GM12878 (cell line): ENCODE measurements at places on chromosomes 3 and 15.
A peak's percentile ranks its signal among the peaks of the same experiment; 100 is the strongest.

- no peak for DNase-seq
Observed at GRCh38 chr15:73051391-73051806, 864 bp upstream of the NEO1 start.

DNA sequence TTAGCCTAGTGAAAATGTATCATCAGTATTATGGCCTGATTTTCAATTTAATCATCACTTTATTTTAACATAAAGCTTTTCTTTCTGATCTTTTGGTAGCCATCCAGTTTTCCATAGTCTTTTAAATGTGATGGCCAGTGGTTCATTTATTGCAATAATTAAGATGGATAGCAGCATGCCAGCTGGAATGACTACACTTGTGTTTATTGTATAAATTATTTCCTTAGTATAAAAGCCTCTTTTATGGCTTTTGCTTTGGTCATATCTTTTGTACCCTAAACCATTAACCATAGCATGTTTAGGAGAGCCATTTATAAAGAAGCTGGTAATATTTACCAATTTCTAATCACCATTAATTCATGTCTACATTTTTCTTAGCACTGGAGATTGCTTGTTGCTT lies 31.7 kb downstream of the ALCAM start:
- DNase-seq, result no peak

DNA sequence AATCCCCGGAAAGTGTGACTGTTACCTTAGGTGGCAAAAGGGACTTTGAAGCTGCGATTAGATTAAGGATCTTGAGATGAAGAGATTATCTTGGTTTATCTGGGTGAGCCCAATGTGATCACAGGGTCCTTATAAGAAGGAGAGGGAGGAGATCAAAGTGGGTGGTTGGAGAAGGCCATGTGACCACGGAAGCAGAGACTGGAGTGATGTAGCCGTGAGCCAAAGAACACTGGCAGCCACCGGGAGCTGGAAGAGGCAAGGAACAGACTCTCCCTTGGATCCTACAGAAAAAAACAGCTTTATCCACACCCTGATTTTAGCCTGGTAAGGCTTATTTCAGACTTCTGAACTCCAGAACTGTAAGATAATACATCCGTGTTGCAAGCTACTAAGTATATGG lies 29.9 kb downstream of the CRABP1 start:
- DNase-seq, result no peak

DNA sequence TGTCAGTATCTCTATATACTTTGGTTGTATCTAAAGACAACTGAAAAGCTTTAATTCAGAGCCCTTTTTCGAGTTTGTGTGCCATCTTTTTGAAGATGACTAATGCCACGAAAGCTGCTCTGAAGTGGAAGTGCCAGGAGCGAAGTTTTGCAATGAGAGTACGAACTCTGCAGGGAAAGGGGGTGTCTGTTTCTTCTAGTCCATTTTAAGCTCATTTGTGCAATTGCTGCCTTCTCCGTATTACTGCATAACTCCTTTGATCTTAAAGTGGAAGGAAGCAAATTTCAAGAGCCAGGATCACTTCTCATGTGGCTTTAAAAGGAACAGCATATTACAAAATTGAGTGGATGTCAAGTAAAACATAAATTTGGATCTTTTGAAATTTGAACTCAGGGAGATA lies 245.3 kb downstream of the FEZF2 start:
- DNase-seq, result no peak

DNA sequence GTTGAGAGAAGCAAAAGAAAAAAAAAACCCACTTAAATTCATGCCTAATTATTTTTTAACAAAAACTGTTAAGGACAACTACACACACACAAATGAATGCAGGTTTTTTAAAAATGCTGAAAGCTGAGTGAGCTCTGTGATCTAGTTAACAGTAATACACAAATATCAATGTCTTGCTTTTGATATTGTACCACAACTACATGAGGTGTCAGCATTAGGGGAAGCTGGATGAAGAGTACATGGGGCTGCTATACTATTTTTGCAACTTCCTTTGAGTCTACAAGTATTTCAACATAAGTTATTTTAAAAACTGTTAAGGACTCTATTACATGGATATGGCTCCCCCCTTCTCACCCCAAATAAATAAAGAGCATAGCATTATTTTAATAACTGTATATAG lies 44.7 kb downstream of the SUCLG2 start:
- DNase-seq, result no peak

DNA sequence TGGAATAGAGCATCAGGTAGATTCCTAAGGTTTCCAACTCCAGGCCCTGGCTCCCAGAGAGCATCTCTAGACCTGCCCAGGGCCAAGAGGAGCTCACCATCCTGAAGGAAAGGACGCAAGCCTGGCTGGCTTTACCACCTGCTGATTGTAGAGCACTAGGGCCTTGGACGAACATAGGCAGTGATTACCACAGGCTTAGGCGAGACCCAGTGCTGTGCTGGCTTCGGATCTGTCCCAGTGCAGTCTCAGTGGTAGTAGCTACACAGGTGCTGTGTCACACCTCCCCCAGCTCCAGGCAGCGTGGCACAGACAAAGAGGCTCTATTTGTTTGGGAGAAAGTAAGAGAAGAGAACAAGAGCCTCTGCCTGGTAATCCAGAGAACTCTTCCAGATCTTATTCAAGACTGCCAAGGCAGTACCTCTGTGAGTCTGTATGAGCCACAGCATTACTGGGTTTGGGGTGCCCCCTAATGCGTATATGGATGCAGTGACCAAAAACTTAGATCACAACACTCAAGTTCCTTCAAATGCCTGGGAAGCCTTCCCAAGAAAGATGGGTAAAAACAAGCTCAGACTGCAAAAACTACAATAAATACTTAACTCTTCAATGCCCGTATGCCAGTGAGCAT lies 25.4 kb downstream of the ISG20 start:
- no peak for DNase-seq

DNA sequence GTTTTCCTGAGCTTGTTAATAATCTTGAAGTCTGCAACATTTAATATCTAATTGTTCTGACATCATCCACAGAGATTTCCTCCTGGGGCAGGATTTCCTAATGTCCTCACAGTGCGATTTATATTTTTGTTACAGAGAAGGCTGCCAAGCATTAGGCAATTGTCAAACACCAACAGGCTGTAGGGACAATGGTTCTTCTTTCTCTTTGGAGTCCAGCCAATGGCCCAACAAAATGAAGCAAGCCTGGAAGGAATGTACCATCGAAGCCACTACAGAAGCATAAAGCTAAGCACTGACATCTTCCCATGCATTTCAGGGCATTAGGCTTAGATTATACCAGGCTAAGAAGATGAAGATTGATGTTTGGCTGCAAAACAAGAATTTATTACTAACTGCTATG lies 173.0 kb upstream of the FRMD4B start:
- no peak for DNase-seq

DNA sequence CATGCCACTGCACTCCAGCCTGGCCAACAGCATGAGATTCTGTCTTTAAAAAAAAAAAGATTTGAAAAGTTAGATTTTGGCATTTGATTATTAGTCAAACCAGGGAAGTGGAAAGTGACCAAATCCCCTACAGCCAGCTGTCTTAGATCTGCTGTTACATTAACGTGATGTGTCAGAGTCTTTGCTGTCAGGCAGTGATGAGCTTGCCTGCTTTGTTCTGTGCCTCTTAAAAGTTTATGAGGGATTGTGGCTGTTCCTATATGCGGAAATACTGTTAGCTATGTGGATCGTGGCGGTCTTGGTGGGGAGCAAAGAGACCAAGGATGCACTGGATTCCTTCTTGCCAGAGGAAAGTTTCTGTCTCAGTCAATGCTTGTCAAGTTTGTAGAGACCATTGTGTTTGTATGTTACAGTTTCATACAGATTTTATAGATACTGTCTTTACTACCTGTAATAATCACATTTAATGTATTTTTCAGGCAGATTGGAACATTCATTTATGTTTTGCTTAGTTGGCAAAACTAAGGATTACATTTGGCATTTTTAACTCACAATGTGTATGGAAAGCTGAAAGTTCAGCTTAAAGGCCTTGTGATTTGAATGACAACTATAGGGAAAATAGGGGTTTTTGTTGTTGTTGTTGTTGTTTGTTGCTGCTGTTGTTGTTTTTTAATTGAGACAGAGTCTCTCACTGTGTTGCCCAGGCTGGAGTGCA lies 137.4 kb downstream of the VPS8 start:
- no peak for DNase-seq

- no peak for DNase-seq
Observed at GRCh38 chr3:49845694-49846093, 10.7 kb downstream of the TRAIP start.

GRCh38 chr3:47629770-47630169 lies 51.1 kb upstream of the CSPG5 start:
- no peak for DNase-seq

- no peak for DNase-seq
Observed at GRCh38 chr3:108322352-108322751, 26.0 kb downstream of the HHLA2 start.

- DNase-seq, result no peak
Observed at GRCh38 chr15:29972051-29972450, 110.7 kb upstream of the GOLGA8J start.

DNA sequence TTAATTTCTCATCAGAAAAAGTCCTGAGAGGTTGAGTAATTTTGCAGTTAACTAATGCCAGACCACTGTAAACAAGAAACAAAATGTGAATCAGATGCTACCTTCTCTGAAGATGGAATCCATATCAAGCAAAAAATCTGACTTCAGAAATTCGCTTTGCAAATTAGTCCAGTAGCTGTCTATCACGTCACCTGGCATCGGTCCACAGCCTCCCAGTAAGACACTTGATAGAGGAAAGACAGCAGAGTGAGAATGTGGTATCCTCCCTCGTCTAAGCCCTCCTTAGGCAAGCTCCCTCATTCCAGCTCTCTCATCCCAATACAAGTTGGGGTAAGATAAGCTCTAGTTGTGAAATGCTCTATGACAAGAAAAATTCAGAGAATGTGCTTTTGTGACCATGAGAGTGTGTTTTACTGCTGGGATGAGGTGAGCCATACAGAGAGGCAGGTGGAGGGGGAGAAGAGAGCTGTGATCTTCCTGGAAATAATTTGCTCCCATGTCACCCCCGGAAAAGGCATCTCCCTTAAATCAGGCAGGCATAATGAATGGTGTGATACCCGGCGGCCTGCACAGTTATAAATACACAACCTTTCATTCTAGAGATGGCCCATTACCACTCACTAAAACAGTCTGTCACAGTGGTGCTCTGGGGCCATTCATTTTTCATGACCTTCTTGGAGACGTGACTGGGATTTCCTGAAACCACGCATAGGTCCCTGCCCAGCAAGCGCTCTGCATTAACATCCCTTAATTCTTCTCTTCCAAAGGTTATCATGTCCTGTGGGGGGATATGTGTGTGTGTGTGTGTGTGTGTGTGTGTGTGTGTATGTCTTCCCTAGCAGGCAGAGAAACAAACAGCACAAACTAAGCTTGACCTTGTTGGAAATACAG lies 602.0 kb upstream of the KCNMB2 start:
- DNase-seq, result no peak

DNA sequence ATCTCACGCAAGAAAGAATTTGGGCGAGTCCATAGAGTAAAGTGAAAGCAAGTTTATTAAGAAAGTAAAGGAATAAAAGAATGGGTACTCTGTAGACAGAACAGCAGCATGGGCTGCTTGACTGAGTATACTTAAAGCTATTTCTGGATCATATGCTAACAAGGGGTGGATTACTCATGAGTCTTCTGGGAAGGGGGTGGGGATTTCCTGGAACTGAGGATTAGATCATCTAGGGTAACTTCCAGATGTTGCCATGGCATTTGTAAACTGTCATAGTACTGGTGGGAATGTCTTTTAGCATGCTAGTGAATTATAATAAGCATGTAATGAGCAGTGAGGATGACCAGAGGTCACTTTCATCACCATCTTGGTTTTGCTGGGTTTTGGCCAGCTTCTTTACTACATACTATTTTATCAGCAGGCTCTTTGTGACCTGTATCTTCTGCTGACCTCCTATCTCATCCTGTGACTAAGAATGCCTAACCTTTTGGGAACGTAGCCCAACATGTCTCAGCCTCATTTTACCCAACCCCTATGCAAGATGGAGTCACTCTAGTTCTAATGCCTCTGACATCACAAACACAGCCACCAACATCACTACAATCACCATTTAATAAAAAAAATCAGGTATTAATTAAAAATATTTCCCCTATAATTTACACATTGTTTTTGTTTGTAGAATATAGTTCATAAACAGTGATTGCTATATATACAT lies 890.7 kb upstream of the EPHA6 start:
- DNase-seq, result no peak

DNA sequence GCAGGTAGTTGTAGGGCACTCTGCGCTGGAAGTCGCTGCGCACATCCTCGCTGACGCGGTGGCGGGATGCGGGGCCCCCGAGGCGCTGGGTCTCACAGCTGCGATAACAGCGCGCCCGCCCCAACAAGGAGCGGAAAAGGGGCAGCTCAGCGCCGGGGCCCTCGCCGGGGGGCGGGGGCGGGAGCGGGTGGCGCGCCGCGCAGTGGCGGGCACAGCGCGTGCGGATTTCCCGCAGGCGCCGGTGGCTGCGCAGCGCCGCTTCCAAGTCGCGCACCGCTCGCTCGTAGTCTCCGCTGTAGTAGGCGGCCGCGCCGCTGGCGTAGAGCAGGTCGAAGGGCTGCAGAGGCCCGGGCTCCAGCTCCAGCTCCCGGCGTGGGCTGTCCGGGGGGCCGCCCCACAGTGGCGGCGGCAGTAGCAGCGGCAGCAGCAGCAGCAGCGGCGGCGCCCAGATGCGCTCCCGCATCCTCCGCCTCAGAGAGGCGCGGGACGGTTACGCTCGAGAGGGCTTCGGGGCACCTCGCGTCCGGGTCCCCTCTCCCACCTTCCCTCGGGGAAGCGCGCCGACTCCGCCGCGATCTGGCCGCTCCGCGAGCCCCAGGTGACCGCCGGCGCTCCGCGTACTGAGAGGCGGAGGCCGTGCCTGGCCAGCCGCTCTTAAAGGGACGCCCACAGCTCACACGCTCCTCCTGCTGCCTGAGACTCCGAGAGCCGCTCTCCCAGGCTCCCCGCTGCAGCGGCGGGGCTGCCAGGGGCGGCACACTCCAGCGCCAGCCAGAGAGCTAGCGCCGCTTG lies at the start of gene P3H2:
TSS of gene P3H2 (minus strand) at position 629 of the 792 bp plus-strand sequence. CDS start at position 463, 166 bp downstream.
- DNase-seq, result no peak

GRCh38 chr3:149660462-149660861 lies 2.6 kb upstream of the WWTR1 start:
- no peak for DNase-seq

GRCh38 chr3:40173227-40173721 lies 136.2 kb upstream of the EIF1B start:
- no peak for DNase-seq

GRCh38 chr3:46905661-46906451 lies 28.3 kb downstream of the PTH1R start:
- no peak for DNase-seq

- DNase-seq, result peak; percentile 95
Observed at GRCh38 chr3:143207338-143207961, 87.9 kb downstream of the CHST2 start.

GRCh38 chr3:12838179-12838965 lies 3.0 kb downstream of the RPL32 start:
- no peak for DNase-seq

- DNase-seq, result no peak
Observed at GRCh38 chr3:27656790-27657189, 65.3 kb downstream of the EOMES start.

DNA sequence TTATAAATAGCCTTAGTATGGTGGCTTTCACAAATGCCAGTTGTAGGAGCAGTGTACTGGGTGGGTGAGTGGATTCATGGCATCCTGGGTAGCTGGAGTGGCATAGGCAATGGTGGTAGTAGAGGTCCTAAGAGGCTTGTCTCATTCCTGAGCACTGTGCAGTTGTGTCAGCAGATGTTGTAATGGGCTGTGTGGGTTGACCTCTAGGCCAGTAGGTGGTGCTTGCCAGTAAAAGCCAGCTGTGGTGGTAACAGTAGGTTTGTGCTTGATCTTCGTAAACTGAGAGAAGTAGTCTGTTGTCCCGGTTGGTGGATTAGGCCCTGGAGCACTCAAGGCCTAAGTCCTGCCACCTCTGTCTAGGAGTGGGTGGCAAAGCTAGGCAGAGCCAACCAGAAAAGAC lies 149.7 kb upstream of the SUCLG2 start:
- DNase-seq, result no peak
